ENCODE measurements at places on chromosomes 1 and 21.

- no peak for DNase-seq
Observed at GRCh38 chr21:14523234-14523633, 22.9 kb downstream of the SAMSN1 start.

DNA sequence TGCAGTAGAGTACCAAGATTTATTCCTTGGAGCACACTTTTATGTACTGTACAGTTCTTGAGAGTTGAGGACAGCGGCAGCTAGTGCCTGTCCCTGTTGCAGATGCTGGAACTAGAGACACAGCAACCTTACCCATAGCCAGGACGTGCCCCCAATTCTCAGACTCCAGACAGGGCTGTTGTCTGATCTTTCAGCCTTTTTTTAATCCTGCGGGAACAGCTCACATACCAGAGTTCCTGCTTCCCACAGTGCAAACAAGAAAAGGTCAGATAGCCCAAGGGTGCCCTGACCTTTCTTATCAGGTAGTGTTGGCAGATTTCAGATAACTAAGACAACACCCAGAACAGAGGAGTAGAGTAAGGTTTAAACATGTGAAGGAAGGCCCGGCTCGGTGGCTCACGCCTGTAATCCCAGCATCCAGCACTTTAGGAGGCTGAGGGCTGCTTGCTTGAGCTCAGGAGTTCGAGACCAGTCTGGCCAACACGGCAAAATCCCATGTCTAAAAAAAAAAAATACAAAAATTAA lies 78.5 kb downstream of the DOP1B start:
- DNase-seq, result no peak

GRCh38 chr1:15245593-15246360 lies 1.2 kb upstream of the FHAD1 start:
- no peak for DNase-seq

- DNase-seq, result no peak
Observed at GRCh38 chr1:211842518-211842917, 12.0 kb upstream of the LPGAT1 start.

GRCh38 chr1:51253691-51254090 lies 17.6 kb downstream of the RNF11 start:
- no peak for DNase-seq

- DNase-seq, result no peak
Observed at GRCh38 chr1:6258675-6259074, 2.2 kb downstream of the GPR153 start.

DNA sequence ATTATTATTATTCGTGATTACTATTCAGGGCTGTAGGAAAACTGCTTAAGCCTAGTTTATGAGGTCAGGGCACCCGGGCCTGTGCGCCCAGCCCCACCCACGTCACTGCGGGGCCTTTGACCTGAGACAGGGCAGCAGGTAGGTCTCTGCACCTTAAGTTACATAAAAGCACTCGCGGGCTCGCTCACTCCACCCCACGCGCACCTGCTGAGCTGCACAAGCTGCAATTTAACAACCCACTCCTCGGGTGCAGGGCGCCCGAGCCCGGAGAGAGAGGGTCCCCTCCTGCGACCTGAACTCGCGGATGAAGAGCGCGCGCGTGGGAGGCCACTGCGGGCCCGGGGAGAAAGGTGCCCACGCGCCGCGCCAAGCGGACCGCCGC lies 477 bp downstream of the ICMT start:
- no peak for DNase-seq

All from Right ventricle myocardium superior (tissue), 1 donor.